WTC11 (cell line): ENCODE measurements at places on chromosomes 7 and 10.

DNA sequence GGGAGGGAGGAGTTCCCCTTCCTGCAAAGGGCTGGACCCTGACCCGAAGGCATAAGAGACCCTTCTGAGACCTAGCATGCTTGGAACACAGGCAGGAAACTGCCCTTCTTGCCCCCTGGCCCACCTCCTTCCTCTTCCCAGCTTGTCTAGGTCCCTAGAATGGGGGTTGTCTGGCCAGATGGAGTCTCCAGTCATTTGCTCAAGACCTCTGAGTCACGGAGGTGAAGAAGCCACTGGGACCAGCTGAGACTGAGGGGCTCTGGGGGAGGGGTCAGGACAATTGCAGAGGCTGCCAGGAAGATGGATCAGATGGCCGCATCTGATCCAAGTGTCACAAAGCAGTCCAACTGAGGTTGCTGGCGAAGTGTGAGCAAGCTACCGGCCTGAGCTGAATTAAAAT lies 46.2 kb downstream of the COL13A1 start:
- no peak for DNase-seq

GRCh38 chr10:123472606-123473005 lies 193.5 kb upstream of the GPR26 start:
- DNase-seq: peak; percentile 36

GRCh38 chr10:78869508-78870454 lies 199.0 kb upstream of the ZMIZ1 start:
- no peak for DNase-seq

DNA sequence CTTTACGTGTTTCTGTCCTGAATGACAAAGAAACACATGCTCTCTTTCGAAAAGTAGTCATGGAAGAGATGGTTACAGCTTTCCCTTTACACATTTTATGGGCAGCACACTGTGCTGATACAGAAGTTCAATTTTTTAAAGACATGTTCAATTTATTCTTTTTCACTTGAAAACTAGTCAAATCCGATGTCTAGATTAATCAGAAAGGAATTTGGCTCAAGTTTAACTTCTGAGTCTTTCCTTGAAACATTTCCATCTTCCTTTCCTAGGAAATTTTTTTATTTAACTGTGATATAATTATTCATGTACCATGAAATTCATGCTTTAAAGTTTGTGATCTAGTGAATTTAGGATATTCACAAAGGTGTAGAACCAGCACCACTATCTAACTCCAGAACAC lies 360.1 kb downstream of the TNS3 start:
- no peak for DNase-seq

DNA sequence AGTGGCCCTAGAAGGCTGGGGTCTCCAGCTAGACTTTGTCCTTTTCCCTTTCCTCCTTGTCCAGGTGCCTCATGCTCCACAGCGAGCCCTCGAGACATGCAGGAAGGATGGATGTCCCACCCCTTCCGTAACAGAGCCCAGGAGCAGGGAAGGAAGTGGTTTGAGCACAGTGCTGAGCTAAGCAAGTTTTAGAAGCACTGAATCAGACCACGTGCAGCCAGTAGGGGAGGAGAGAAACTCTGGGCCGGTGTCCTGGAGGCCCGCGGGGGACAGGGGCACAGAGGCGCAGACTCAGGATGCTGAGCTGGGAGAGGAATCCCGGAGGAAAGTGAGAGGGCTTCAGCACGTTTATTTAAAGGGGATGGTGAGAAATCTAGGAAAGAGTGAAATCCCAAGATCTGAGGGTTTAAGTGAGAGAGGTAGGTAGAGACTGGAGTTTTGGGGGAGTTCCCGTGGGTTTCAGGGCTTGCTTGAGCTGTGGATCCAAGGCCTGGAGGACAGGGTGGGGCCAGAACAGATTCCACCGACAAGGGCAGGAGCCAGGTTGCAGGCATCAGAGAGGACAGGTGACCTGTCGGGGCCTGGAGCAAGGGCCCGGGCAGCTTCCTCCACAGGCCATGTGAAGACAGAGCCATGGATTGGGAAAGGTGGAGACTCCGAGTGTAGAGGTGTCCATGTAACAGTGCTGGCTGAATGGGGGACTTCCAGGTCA lies 4.4 kb upstream of the IRF5 start:
- no peak for DNase-seq

- DNase-seq: peak; percentile 41
These were observed 16.0 kb downstream of the TET1 start for GRCh38 chr10:68576118-68576517.

DNA sequence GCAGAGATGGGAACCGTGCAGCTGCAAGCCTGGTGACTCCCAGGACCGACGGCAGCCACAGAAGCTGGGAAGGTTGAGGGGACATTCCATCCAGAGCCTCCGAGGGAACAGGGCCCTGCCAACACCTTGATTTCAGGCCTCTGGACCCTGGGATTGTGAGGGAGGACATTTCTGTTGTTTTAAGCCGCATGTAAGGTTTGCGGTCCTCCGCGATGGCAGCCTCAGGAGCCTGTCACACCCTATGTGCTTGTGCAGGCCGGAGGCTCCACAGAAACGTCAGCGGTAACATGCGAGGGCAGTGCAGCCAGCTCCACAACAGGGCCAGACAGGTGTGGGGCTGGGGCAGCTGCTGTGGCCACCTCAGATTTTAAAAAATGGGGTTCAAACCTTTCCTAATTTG lies 144.7 kb upstream of the SHH start:
- DNase-seq: no peak

DNA sequence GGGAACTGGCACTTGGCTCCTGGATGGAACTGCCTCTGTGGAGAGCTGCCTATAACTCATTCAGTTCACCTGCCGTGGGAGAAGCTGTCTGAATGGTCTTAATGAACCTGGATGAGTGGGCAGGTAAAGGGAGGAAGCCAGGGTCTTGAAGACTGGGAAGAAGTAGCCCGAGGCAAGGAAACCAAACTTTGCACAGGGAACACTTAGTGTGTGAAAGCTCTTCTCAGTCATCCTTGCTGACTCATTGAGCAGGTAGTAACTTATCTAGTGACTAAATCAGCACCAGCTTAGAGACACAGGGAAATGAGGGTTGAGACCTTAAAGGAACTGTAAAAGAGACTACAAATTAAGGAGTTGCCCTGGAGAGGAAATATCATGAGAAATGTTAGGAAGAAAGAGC lies 9.9 kb downstream of the LRRC4 start:
- DNase-seq: no peak

- no peak for DNase-seq
These were observed 2.7 kb downstream of the BAG3 start for GRCh38 chr10:119653916-119654315.
